A549 treated with dexamethasone at 1 μM for 4 hours (cell line): ENCODE measurements at places on chromosomes 11 and 22. TPM values are rescaled to one million over a fixed set of nuclear protein-coding genes. Genes with fewer than 3 reads are reported as not detected.

SPON1 gene
- total RNA-seq, result not detected in 5 replicates

RBFOX2 gene
- total RNA-seq, result 24.5 to 34.6 TPM (median 32.5 TPM) in 5 replicates

ABCG4 gene
- total RNA-seq, result 0.17 to 0.47 TPM (median 0.27 TPM) in 5 replicates

GLYAT gene
- total RNA-seq, result not detected in 5 replicates
